SK-MEL-5 (cell line): ENCODE measurements at places on chromosomes 5 and 9.
A peak's percentile ranks its signal among the peaks of the same experiment; 100 is the strongest.

DNA sequence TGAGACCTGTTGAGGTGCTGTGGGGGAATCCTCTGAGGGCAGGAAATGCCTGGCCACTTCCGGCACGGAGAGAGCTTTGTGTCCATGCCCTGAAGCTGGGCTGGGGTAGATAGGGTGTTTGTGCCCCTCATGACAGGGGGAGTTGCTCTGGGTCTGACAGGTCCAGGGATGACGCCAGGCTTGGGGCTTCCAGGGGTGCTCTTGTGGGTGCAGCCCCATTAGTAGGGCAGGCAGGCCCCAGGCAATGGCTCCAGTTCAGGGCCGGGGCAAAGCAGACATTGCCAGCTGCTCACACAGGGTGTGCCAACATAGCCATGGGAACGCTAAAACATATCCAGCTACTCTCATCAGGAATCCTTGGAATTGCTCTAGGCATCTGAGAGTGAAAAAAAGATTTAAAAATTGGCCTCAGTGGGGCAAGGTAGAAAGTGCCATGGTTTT, 21.1 kb downstream of the PITX1 start:
- no peak for DNase-seq

DNA sequence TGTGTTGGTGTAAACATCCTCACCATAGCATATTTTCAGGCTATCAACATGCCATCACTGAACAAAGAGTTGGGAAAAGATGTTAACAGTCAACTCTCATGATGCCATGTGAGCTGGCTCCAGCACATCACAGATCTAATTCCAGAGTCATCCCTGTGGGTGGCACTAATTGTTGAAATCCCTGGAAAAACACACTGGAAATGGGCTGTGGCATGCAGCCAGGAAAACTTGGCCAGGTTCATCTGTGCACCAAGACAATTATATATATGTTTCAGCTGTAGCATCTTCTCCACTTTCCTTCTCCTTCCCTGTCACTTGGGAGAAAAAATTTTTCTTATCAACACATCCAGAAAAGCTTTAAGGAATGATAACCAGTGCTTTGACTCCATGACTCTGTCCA, 313.7 kb downstream of the TRIM32 start:
- DNase-seq = no peak

- peak; percentile 23 for DNase-seq
These were observed 8.6 kb upstream of the ANKRD33B start for GRCh38 chr5:10555277-10555684.

GRCh38 chr5:134989266-134989830, 21.6 kb downstream of the CATSPER3 start:
- DNase-seq = no peak

DNA sequence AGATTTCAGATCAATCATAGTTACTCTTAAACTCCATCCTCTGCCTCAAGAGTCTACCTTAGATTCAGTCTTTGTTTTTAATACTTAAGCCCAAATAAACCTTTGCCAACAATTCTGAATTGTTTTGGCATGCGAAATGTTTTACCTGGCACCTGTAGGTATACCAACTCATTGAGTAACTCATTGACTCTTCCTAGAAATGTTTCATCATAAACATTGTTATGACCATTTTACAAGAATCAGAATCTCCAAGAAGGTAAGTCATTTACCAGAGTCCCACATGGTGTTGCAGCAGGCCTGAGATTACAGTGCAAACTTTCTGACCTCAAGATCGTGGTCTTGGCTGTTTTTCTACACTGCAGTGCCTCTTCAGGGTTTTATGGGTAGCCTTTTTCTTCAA, 750.4 kb downstream of the BRINP1 start:
- DNase-seq = no peak

DNA sequence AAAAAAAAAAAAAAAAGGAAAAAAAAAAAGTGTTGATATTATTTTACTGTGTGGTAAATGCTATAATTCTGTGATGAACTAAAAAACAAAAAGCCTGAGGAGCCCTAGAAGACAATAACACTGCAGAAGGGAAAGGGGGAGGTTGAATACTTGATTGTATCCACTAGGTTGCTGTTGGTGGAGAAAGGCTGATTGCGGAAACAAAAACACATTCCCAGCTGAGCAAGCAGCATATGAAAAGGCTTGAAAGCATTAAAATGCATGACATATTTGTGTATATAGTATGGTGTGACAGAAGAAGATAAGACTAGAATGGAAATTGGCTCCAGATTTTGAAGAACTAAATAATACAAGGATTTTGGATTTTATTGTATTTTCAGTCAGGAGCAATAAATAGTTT, 8.9 kb downstream of the RABGAP1 start:
- DNase-seq = no peak
